CD4-positive, alpha-beta T cell treated with Interleukin-4 for 1 hour (primary cell): ENCODE measurements at places on chromosomes 6 and 20.

DNA sequence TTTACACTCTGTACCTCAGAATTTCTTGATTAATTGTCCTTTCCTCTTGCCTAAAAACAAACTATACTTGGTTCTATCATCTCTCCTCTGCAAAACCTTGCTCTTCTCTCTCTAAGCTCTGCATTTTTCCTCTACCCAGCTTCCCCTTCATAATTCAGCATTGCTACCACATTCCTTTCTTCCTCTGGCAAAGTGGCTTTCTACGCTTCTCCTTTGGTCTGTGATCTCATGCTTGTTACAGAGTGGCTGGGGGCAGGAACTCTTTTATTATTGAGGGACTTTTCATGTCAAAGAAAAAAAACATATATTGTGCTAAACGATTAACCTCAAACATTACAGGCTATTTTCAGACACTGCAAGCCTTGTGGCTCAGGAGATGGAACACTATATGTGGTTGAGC, 333.3 kb upstream of the KCNQ5 start:
- DNase-seq: no peak

- no peak for DNase-seq
These were observed 219.2 kb upstream of the SGK1 start for GRCh38 chr6:134537146-134537555.

- no peak for DNase-seq
These were observed 669.9 kb upstream of the ID4 start for GRCh38 chr6:19167251-19167650.

DNA sequence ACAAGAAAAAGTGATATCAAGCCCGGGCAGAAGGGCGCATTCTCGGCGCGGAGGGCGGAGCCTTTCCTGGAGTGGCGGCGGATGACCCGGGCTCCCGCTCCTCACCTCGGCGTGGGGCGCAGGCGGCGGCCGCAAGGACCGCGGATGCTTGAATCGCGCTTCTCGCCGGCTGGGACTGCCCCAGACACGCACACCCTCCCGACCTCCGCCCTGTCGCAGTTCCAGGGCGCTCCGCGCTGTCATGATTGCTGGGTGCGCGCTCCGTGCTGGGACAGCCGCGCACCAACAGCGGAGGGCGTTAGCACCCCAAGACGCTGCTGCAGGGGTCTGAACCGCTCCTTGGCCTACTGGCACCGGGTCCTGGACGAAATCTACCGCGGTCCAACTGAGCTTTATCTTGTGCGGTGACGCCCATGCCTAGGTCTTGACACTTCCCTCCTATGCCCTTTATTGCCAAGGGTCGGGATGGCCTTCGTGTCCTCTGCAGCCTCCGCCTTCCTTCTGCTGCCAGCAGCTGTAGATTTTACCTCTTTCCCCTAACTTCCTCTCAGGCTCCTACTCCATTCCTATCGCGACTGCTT, 43.3 kb downstream of the IRAK1BP1 start:
- DNase-seq: no peak

GRCh38 chr6:11788043-11788442, 9.4 kb upstream of the ADTRP start:
- DNase-seq: no peak

GRCh38 chr6:15360300-15360699, 114.4 kb downstream of the JARID2 start:
- DNase-seq: no peak

DNA sequence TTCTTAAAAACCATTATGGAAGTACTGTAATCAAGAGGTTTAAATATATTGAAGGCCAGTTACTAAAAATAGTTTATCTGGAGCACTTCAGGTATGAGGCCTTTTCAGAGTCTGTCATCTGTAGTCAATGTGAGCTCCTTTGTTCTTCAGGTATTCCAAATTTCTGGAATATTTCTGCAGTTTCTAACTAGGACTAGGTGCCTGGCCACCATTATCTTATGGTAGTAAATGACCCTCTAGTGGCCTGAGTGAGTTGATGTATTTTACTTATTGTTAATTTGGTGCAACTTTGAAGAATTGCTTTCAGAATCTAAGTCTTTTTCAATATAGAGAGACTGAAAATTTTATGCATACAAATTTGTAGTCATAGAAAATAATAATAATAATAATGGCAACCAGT, 95.2 kb upstream of the FLRT3 start:
- DNase-seq: no peak

- DNase-seq: peak; percentile 18
These were observed 2.3 kb upstream of the SERPINB6 start for GRCh38 chr6:2973676-2974075.

GRCh38 chr6:168201383-168201782, 118.2 kb downstream of the DACT2 start:
- no peak for DNase-seq

DNA sequence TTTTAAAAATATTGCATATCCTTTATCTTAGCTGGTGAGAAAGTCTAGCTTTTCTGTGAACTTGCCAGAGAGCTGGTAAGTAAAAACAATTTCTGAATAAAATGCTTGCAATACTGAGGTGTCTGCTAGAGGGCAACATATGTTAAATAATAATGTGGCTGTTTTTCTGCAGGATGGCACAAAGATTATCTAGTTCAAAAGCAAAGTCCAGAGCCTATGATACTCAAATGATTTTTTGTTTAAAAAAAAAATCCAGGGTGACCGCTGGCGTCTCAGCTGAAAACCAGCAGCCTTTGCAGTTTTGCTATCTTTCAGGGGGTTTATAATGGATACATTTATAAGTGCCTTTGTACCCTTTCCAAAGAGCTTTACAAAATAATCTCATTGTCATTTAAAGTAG, 194.9 kb downstream of the PHACTR1 start:
- peak; percentile 26 for DNase-seq
